IgD-negative memory B cell (primary cell): ENCODE measurements at places on chromosomes 5 and 9. TPM values are rescaled to one million over a fixed set of nuclear protein-coding genes. Genes with fewer than 3 reads are reported as not detected.

MSX2 gene
- not detected for polyA plus RNA-seq

NEURL1B gene
- polyA plus RNA-seq = not detected

DMRTA1 gene
- not detected for polyA plus RNA-seq

SPATA31E1 gene
- polyA plus RNA-seq = not detected

CAMLG gene
- 37.0 TPM for polyA plus RNA-seq

LCN9 gene
- polyA plus RNA-seq = not detected

RARS1 gene
- polyA plus RNA-seq = 12.6 TPM

TAF11L5 gene
- polyA plus RNA-seq = not detected

PCDHB6 gene
- polyA plus RNA-seq = not detected

SPATA9 gene
- polyA plus RNA-seq = not detected

RNF44 gene
- 6.0 TPM for polyA plus RNA-seq

BARHL1 gene
- not detected for polyA plus RNA-seq

INSYN2B gene
- polyA plus RNA-seq = not detected

NSD1 gene
- polyA plus RNA-seq = 68.5 TPM

ENG gene
- polyA plus RNA-seq = 1.8 TPM

ACOT12 gene
- not detected for polyA plus RNA-seq

TNFSF8 gene
- polyA plus RNA-seq = 3.5 TPM

ADRB2 gene
- 9.1 TPM for polyA plus RNA-seq

PTCH1 gene
- 19.3 TPM for polyA plus RNA-seq

TAL2 gene
- 9.3 TPM for polyA plus RNA-seq

ORM2 gene
- polyA plus RNA-seq = not detected

FOXD4L3 gene
- not detected for polyA plus RNA-seq

ENTREP1 gene
- not detected for polyA plus RNA-seq

GABRA1 gene
- polyA plus RNA-seq = not detected

WDR31 gene
- polyA plus RNA-seq = 0.13 TPM

SPARC gene
- polyA plus RNA-seq = 16.1 TPM

OR13C8 gene
- not detected for polyA plus RNA-seq

SLC36A2 gene
- polyA plus RNA-seq = not detected

HAVCR2 gene
- 1.8 TPM for polyA plus RNA-seq

C9orf153 gene
- polyA plus RNA-seq = 0.14 TPM

FAXDC2 gene
- polyA plus RNA-seq = 0.90 TPM

TCOF1 gene
- polyA plus RNA-seq = 26.4 TPM

SAXO1 gene
- not detected for polyA plus RNA-seq

GDF9 gene
- polyA plus RNA-seq = not detected

KIF24 gene
- not detected for polyA plus RNA-seq

COL15A1 gene
- 0.08 TPM for polyA plus RNA-seq

PPP2R2B gene
- polyA plus RNA-seq = 0.14 TPM

PCA3 gene
- not detected for polyA plus RNA-seq

ARID3C gene
- not detected for polyA plus RNA-seq

IFNA21 gene
- not detected for polyA plus RNA-seq

LTC4S gene
- polyA plus RNA-seq = 0.80 TPM

IL7R gene
- 15.1 TPM for polyA plus RNA-seq

CACFD1 gene
- polyA plus RNA-seq = 15.9 TPM

CCL19 gene
- not detected for polyA plus RNA-seq

PCSK5 gene
- 0.18 TPM for polyA plus RNA-seq

SLC6A19 gene
- not detected for polyA plus RNA-seq

PDZD2 gene
- 0.16 TPM for polyA plus RNA-seq
